Suprapubic skin (tissue), 4 donors: ENCODE measurements at places on chromosomes 5 and 9.

- peak; percentile 91 for DNase-seq
Measured at GRCh38 chr9:128231638-128232527, 28.7 kb downstream of the DNM1 start.

DNA sequence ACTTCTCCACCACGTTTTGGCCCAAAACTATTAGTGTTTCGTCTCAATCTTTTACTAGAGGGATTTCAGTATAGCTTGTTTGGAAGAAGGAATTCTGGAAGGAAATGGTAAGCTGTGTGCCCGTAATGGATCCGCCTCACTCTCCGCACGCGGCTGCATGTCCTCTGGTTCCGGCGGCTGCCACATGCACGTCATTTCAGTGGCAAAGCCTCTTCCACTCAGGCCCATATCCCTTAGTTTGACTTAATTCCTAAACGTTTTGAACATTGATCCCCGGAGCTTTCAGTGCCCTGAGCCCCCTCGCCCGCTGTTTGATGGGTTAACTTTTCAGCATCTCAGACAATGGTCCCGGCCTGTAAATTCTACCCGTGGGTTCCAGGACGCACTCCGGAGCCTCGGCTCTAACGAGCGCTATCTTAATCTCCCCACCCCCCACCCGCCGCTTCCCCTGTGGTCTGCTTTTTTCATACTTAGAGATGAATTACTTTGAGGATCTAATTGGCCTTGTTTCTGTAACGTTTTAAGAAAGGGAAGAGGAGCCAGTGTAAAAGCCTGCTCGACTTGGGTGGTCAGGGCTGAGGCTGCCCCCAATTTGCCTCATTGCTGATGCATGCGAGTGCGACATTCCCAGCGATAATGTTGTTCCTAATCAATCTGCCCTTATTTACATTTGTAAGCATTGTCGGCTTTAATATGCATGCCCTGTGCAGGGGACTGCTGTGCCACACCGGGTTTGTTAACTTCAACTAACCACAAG is 4.6 kb downstream of the PTCH1 start:
- DNase-seq = no peak

DNA sequence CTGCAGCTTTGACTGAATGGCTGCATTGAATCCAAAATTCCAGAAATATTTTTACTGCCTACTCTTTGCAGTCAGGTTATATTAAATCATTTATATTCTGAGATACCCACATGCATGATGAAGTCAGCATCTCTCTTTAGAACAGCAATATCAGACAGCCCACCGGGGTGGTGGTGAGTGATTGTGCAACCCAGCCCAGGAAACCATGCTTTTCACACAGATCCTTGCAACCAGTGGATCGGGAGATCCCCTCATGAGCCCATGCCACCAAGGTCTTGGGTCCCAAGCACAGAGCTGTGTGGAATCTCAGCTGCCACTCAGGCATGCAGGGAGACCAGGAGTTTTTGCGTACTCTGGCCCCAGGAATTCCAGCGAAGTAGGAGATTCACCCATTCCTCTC is 226.5 kb downstream of the DTWD2 start:
- DNase-seq = no peak

GRCh38 chr5:155935723-155936122 is 391.2 kb upstream of the SGCD start:
- DNase-seq = no peak

DNA sequence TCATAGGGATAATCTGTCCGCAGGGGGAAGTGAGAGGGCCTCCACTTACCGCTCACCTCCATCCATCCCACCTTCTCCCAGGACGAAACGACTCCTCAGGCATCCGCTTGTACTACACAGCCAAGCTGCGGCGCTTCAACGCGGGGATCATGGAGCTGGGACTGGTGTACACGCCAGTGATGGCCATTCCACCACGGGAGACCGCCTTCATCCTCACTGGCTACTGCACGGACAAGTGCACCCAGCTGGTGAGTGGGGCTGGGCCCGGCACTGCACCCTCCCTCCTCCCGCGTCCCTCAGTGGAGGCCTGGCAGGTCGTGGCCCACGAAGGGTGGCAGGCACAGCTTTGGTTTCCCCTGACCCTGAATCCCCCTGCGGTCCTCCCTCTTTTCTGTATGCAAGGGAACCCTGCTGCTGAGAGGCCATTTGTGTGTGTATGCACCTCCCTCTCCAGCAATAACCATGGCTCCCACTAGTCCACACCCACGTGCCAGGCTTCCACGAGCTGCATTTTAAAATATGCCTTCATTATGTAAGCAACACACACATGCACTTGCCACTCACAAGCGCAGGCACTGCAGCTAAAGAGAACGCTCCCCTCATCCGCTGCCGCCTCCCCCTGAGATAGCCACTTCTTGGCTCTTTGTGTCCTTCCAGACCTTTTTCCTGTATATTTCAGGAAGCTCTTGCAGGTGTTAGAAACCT is 11.8 kb downstream of the DBH start:
- no peak for DNase-seq

DNA sequence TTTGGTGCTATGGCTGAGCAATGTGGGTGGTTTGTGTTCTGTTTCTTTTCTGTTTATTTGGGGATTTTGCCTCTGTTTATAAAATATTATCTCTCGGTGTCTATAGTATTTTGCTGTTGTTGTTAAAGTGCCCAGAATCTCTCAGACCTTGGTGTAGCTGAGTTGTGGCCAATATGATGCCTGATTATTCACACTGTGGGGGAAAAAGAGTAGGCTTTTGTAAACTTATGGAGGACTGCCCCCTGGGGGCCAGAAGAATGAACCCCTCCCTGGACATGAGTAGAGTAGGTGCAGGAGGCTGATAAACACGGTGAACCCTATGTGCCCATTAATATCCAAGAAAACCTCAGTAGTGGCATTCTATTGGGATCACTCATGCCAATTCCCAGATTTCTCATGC is 49.0 kb upstream of the DPYSL3 start:
- DNase-seq = peak; percentile 74

DNA sequence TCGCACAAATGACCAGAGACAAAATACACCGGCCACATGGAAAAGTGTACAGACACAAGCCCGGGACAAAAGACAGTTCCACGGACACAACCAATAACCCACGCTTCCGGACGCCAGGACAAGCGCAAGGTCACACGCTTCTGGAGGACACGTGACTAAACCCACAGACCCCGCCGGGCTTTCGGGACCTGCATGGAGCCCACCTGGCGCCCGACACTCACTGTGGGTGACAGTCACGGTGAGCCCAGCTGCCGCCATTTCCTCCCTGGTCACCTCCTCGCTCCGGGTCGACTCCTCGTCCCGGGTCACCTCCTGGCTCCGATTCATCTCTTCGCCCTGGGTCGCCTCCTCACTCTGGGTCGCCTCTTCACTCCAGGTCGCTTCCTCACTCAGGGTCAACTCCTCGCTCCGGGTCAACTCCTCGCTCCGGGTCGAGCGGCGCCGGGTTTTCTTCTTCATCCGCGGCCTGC is 470 bp downstream of the BAG1 start:
- peak; percentile 85 for DNase-seq

- DNase-seq = no peak
Measured at GRCh38 chr5:124065508-124065907, 553.5 kb downstream of the CSNK1G3 start.

DNA sequence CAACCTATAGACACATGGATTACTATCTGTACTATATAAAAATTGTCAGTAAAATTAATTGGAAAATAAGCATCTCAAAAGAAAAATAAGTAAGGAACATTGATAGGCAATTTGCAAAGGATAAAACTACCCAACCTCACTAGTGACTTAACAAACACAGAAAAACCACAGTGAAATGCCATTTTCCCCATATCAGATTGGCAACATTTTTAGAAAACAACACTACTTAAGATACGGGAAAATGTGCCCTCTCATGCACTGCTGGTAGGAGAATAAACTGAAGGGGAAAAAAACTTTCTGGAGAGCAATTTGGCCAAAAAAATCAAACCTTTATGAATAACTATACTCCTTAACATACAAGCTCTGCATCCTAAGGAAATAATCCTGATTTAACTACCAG is 254.0 kb downstream of the DEPDC1B start:
- DNase-seq = no peak

GRCh38 chr5:100902440-100903038 is 543 bp downstream of the ST8SIA4 start:
- no peak for DNase-seq

- DNase-seq = no peak
Measured at GRCh38 chr9:72509053-72509452, 12.4 kb upstream of the TMC1 start.

GRCh38 chr5:60436518-60436917 is 263.4 kb downstream of the DEPDC1B start:
- DNase-seq = no peak

- no peak for DNase-seq
Measured at GRCh38 chr9:12069366-12069765, 623.8 kb upstream of the TYRP1 start.

DNA sequence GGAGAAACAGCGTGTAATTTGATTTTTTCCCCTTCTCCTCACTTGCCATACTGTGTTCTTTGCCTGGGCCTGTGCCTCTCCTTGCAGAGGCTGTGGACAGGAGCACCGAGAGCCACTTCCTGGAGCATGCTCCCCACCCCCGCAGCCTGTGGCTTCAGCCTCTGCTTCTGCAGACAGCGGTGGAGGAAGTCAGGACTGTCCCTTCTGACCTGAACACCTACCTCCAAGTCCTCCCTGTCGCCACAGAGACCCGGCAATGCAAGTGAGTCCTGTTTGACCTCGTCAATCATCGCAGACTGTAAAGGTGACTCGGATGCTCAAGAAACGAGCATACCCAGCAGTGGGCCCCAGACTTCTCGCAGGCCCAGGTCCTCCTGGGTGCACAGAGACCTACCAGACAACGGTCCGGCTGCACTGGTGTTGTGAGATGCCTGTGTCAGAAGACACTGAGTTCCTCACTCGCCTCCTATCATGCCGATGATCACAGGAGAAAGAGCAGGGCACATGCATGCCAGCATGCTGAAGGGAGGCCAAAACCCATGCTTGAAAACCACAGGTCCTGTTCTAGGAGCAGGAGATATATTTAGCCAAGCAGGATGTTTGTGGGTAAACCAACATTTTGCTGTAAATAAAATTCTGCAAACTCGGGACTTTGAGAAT is 198.8 kb downstream of the AUH start:
- DNase-seq = no peak

- no peak for DNase-seq
Measured at GRCh38 chr9:134010310-134011173, 14.7 kb upstream of the BRD3OS start.

DNA sequence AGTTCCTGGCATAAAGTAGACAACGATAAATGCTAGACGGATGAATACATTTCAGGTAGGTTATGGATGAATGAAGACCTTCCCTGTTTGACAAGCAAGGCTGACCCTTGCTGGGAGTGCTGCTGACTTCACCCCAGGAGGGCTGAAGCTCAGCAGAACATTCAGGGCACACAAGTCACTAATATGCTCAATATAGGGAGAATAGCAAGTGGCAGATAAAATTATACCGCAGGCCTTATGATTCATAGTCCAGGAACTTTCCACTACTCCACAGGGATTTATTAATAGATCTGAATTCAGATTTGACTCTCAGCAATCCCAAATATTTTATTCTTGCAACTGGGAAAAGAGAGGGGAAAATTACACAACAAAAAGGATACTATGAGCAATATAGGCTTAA is 38.2 kb upstream of the GRAMD2B start:
- no peak for DNase-seq

- DNase-seq = no peak
Measured at GRCh38 chr5:172224996-172225395, 31.0 kb downstream of the EFCAB9 start.

- DNase-seq = peak; percentile 84
Measured at GRCh38 chr9:124126648-124127646, 115.4 kb downstream of the LHX2 start.

GRCh38 chr5:60102961-60103693 is 209.6 kb upstream of the PDE4D start:
- no peak for DNase-seq

DNA sequence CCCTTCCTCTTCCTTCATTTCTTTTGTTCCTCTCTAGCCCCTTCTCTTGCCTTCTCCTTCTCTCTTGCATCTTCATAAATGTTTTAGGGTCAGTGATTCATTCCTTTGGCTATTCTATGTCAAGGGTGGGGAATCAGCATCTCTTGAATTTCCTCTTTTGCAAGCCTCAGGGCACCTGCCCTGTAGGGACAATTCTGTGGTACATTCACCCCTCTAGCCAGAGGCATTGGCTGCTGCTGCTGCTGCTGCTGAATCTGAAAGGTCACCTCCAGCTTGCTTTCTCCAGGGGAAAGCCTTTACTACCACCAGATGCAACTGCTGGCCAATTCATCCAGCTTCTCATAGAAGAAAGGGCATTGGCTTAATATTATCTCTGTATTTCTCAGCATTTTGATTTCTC is 87.3 kb downstream of the INSYN2B start:
- DNase-seq = no peak

DNA sequence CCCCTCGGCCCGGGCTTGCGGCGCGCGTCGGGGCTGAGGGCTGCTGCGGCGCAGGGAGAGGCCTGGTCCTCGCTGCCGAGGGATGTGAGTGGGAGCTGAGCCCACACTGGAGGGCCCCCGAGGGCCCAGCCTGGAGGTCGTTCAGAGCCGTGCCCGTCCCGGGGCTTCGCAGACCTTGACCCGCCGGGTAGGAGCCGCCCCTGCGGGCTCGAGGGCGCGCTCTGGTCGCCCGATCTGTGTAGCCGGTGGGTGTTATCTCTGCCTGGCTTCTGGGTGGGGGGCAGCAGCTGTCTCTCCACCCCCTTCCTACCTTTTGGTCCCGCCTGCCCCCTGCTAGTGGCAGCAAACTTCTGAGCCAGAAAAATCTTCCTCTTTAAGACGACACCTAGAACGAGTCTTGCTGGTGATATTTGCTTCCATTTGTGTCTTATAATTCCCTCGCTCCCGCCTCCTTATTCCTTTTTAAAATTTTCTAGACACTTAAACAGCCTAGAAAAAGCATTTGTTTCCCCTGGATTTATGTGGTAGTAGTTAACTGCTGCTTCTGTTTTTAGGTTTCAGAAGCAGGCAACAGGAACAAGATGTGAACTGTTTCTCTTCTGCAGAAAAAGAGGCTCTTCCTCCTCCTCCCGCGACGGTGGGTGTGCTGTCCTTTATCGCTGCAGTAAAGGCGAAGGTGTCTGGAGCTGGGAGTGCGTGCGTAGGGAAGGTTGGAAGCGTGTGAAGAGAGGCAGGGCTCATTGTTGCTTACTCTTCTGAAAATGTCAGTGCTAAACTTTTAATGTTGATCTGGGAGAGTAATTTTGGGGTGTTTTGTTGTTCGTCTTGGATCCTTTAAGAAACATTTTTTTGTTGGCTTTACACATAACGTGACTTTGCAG is 554 bp downstream of the JAK2 start:
- peak; percentile 64 for DNase-seq

GRCh38 chr9:21326526-21327139 is 8.6 kb downstream of the KLHL9 start:
- no peak for DNase-seq

DNA sequence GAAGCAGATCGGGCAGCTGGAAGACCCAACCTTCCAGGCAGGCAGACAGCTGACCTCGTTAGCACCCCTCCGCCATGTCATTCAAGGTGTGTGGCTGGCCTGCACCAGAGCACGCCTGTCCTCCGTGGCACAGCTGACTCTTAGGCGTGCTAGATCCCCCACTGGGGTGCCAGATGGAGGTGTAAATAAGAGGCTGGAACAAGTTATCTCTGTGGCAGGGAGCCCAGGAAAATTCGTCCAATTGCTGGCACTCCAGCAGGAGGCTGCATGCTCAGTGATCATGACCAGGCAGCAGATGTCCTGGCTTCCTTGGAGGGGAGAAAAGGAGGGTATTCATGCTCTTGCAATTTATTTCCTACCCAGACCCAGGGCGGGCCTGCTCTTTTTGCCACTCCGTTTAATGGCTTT is 7.8 kb upstream of the ALDOB start:
- no peak for DNase-seq
